ENCODE measurements at places on chromosomes 2 and 18.
A peak's percentile ranks its signal among the peaks of the same experiment; 100 is the strongest.

DNA sequence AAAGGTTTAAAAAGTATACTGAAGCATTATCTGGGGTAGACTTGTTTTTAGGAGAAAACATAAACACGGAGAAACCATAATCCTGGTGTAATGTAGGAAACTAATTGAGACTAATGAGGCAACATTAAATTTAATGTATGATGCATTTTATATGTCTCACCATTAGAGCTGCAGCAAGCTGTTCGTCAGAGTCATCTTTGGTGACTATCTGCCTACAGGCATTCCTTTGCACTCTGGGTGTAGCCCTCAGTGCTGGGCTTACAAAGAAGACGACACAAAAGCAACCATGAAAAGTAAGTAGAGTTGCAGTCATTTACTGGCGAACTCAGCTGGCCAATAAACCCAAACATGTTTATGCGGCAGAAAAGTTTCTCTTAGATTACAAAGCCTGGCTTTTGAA lies 415.3 kb upstream of the ZEB2 start:
- DNase-seq: no peak

DNA sequence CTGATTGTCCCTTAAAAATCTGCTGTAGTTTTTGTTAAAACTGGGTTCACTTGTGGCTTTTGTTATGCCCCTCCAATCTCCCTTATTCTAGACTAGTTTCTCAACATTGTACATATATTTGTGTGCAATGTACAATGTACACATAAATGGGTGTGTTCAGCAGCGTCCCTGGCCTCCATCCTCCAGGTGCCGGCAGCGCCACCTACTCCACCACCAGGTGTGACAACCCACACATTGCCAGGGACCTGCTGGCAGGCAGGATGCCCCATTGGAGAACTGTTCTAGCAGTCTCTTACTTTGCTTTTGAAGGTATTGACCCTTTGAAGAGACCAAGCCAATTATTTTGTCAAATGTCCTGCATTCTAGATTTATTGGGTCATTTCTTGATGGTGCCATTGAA lies 75.4 kb downstream of the SH3RF3 start:
- no peak for DNase-seq

DNA sequence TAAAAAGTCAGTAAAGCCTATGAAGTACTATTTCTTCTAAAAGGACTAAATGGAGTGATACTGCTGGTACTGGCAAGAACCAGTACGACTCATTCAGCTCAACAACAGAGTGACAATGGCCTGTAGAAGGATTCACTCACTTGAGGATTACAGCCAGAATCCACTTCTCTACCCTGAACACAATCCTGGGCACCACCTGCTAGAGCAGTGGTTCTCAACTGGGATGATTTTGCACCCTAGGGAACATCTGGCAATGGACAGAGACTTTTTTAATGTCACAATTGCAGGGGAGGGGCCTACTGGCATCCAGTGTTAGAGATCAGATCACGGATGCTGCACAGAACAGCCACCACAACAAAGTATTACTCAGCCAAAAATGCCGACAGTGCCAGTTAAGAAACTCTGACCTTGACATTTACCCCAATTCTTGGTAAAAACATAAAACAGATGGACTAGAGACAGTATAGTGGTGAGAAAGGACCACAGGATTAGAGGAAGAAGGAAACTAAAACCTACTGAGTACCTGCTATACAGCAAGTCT lies 5.0 kb downstream of the SPIRE1 start:
- DNase-seq: no peak

GRCh38 chr2:168560817-168561499 lies 104.9 kb downstream of the CERS6 start:
- DNase-seq: no peak

DNA sequence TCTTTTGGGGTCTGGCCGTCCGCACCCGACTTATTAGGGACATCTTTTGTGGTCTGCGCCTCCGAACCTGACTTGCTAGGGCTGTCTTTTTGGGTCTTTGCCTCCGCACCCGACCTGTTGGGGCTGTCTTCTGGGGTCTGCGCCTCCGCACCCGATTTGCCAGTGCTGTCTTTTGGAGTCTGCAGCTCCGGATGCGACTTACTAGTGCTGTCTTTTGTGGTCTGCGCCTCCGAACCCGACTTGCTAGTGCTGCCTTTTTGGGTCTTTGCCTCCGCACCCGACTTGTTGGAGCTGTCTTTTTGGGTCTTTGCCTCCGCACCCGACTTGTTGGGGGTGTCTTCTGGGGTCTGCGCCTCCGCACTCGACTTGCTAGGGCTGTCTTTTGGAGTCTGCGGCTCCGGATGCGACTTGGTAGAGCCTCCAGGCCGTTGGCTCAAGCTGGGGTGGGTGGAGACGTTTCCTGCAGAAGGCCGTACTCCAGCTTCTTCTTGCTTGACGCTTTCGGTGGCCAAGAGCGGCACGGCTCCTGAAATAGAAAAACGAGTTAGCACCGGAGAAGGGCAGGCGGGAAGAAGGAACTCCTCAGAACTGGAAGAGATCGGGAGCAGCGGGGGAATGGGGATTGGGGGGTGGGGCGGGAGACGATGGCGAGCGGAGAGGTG lies 498 bp downstream of the TGOLN2 start:
- DNase-seq: peak; percentile 54

DNA sequence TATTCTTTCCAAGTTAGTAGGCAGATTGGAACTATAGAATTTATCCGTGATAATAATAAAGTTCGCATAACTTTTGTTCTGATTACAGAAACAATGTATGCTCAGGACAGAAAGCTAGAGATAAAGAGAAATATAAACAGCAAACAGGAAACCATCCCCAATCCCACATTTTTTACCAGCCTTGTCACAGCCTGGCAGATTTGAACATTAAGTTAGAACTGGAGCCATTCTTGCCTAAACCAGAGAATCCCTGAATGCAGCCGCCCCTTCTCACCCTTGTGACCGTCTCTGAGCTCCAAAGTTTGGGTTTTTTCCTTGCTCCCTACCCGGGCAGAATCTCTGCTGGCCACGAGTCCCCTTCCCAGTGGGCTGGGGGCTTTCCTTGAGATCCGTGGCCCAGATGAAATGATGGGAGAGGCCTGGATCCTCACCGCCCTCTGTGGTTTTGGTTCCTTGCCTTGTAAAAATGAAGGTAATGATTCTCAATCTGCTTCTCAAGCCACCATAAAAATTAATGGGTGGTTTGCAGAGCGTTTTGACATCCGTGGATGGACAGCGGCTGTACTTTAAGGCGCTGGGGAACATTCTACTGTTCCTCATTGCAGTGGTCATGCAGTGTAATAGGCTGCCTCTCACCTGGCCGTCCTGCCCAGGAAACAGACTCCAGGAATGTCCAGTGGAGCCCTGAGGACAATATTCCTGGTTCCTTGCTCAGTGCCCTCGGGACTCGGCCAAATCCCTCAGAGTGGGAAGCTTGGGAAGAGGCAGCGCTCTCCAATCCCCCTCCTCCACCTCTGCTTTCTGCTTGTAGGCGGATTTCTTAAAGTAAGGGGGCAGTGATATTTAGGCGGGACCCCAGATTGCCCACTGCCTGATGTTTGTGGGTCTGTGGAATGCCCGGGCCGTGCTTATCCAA lies 1.6 kb downstream of the SH3BP4 start:
- DNase-seq: no peak

GRCh38 chr2:181371782-181372645 lies 85.2 kb upstream of the ITGA4 start:
- DNase-seq: no peak

GRCh38 chr2:226796840-226797288 lies 2.8 kb downstream of the IRS1 start:
- no peak for DNase-seq

- DNase-seq: no peak
Measured at GRCh38 chr2:118577202-118577601, 270.2 kb downstream of the EN1 start.

GRCh38 chr2:3305431-3305830 lies 72.2 kb downstream of the EIPR1 start:
- DNase-seq: no peak

GRCh38 chr2:174599310-174599921 lies 1.8 kb upstream of the WIPF1 start:
- no peak for DNase-seq

GRCh38 chr2:205637779-205638503 lies 44.4 kb upstream of the NRP2 start:
- no peak for DNase-seq

DNA sequence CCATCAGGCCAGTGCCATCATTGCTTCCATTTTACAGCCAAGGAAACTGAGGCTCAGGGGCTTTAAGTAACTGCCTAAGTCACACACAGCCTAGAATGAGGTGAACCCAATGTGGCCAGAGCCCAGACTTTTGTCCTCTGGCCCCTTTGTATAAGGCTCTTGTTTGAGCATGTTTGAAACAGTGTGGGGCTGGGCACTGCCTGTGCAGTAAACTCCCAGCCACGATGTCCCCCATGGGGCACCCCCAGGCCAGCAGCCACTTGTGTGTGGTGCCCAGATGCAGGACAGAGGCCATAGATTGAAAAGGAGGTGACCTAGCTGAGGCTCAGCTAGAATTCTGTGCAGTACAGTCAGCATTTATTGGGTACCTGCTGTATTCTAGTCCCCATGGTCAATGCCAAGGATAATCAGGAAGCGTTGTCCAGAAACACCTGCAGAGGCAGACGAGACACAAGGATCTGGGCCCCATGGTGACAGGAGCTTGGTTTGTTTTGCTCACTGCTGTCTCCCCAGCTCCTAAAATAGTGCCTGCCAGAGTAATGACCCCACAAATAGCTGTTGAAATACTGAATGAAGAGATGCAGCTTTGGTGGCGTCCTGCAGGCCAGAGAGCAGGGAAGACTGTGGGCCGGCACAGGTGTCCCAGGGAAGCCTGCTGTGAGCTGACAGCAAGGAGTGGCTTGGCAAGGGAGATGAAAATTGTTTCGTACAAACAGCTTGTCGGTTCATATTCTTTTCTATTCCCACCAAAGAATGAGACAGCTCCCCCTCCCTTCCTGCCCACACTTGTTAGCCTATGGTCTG lies 160.7 kb downstream of the LDLRAD4 start:
- no peak for DNase-seq

DNA sequence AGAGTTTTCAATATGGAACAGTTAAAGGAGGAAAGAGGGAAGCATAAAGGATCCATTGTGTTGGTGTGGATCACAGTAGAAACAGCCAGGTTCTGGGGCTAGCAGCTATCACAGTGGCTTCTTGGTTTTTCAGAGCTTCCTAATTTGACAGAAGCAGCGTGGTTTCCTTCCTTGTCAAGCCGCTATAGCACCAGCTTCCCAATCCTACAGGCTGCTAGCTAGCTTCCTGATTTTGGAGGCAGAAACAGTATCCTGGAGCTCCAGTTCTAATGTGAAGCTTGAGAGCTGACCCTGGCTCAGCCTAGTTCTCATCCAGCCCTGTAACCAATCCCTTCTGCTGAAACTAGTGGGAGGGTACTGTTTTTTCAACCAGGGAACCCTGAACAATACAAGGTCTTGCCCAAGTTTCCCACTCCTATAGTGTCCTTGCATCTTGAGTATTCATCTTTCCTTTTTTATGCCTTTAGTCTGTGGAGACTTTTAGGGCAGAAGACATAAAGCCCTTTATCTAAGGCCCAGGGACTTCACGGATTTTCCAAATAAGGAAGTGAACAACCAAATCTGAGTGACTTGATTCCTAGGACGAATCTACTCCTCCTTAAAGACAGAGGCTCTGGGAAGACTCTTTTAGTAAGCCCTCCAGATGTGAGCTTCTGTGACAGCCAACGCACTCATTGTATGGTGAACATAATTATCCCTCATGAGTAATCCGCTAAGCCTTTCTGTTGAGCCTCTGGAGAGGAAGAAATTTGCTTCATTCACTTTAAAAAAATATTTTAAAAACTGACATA lies 33.8 kb downstream of the CCDC93 start:
- no peak for DNase-seq

- DNase-seq: no peak
Measured at GRCh38 chr2:96668771-96669170, 26.2 kb downstream of the FER1L5 start.

- DNase-seq: no peak
Measured at GRCh38 chr2:220281771-220282170, 654.3 kb downstream of the SLC4A3 start.

DNA sequence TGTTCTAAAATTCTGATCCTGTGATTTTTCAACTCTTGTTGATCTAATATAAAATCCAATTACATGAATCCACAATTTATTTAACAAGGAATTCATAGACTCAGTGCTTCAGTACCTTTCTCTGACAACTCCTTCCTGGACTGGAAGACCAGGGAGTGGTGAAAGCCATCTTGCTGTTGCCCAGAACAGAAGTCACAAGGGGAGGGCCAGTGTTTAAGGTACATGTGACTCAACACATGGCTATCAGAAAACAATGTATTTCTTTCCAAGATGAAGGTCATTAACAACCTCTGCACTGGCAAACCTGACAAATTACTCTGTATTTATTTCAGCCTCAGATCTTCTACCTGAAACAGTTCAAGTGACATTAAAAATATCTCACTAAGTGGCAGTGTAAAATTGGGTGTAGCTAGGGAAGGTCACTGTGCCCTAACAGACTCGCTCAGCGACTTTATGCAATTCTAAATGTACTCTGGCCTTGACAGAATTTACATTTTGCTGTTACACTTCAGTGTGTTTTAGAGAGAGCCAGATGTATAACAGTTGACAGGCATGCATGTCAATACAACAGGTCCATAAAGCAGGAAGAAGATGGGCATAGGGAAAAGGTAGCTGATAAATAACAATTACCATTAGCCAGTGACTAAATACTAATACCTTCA lies 75.4 kb downstream of the NCKAP5 start:
- DNase-seq: no peak

DNA sequence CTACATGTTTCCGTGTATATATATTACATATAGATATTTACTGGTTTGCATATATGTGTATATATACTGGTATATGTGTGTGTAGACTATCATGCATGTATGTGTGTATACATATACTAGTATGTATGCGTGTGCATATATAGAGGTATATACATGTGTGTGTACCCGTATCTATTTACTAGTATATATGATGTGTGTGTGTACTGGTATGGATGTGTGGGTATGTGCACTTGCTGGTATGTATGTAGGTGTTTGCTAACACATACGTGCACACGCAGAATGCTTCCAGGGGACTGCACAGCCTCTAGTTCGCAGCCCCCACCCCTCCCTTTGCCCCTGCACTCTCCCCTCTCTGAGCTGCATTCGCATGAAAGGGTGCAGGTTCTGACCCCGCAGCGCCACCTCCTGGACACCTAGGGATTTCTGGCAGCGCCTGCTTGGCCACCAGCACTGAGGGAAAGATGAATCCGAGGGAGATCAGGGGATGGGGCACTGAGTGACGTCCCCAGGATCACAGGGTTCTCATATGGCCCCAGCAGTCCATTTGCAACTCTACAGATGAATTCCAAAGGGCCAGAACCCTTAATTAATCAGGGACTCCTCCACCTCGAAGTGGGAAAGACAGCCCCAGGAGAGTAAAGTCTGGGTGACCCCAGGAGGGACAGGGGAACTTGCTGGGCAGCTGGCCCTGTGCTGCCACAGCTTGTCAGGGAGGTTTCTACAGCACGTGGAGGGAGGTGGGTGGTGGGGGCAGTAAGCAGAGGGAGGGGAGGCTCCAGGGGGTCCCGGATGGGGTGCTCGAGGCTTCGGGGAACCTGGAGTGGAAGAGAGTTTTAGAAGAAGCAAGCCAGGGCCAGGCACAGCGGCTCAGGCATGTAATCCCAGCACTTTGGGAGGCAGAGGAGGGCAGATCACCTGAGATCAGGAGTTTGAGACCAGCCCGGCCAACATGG lies 66.8 kb upstream of the ASAP2 start:
- peak; percentile 31 for DNase-seq

Data from effector CD4-positive, alpha-beta T cell (primary cell).